ENCODE measurements at places on chromosomes 7 and 10.

DNA sequence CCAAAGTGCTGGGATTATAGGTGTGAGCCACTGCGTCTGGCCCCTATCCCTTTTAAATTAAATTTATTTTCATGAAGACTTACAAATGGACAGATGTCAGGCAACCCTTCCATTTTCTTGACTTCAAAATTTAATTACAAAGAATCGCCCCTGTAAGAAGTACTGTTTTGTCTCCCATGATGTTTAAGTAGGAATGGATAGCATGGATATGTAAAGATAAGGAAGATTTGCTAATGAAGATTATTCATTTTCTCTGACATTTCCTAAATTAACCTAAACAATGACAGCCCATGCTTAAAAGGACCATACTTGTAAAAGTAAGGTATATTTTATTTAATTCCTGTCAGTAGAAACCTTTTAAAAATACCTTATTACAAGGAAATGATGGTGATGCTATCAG lies 552.9 kb downstream of the GFRA1 start:
- DNase-seq = no peak

GRCh38 chr10:89869592-89870156 lies 168.3 kb downstream of the KIF20B start:
- no peak for DNase-seq

DNA sequence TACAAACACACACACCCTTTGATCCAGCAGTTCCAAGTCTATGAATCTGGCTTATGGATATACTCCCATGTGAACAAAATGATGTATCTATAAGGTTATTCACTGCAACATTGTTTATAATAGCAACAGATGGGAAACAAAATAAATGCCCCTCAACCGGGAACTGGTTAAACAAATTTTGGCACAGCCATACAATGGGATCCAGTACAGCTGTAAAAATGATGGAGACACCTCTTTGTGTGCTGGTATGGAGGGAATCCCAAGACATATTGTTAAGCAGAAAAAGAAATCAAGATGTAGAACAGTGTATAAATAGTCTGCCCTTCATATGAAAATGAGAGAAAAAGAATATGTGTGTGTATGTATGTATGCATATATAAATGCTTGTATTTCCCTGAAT lies 155.5 kb downstream of the SNX10 start:
- no peak for DNase-seq

GRCh38 chr7:47078241-47078640 lies 503.7 kb downstream of the TNS3 start:
- DNase-seq = no peak

DNA sequence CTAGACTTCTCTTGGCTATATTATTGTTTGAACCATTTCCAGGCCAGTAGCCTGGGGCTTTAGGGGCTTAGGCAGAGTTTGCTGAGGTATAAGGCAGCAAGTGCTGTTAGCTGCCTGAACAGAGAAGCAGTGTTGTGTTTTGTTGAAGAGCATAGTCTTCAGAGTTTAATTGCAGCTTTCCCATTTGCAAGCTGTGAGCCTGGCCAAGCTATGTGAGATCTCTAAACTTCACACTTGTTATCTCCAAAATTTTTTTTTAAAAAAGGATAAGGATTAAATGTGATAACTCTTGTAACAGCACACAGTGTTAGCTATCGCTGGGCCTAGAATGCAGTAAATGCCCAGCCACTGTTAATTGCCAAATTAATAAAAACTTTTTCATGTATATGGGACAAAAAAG lies 782.4 kb downstream of the REEP3 start:
- DNase-seq = no peak
